Ureter (tissue), 1 donor: ENCODE measurements at places on chromosomes 13 and 19.
A peak's percentile ranks its signal among the peaks of the same experiment; 100 is the strongest.

GRCh38 chr13:20221772-20222171, 10.3 kb downstream of the GJB6 start:
- no peak for DNase-seq

- peak; percentile 85 for DNase-seq
Measured at GRCh38 chr19:49133621-49134454, 14.5 kb downstream of the PPFIA3 start.

GRCh38 chr19:8208119-8208921, 850 bp upstream of the CERS4 start:
- DNase-seq = no peak

DNA sequence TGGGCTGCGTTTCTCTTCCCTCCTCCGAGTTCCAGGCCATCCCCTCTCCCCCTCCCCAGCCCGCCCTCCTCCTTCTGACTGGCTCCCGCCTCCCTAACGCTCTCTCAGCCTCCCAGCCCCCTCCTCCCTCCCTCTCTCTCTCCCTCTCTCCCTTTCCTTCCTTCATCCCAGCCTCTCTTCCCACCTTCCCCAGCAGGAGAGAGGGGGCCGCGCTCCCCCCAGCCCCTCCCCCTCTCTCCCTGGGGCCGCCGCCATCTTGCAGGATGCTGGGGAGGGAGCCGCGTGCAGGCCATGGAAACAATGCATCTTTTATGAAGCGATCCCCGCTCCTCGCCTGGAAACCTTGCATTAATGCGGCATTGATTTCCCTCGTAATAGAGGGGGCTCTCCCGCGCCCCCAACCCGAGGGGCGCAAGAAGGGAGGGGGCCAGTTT, 42.6 kb upstream of the ADGRL1 start:
- peak; percentile 67 for DNase-seq

GRCh38 chr13:105928048-105928447, 607.4 kb downstream of the EFNB2 start:
- no peak for DNase-seq

GRCh38 chr19:16206637-16207036, 8.9 kb downstream of the AP1M1 start:
- no peak for DNase-seq

GRCh38 chr13:35592457-35592856, 116.0 kb upstream of the MAB21L1 start:
- DNase-seq = no peak

- peak; percentile 75 for DNase-seq
Measured at GRCh38 chr19:3665681-3666544, 34.4 kb downstream of the PIP5K1C start.

DNA sequence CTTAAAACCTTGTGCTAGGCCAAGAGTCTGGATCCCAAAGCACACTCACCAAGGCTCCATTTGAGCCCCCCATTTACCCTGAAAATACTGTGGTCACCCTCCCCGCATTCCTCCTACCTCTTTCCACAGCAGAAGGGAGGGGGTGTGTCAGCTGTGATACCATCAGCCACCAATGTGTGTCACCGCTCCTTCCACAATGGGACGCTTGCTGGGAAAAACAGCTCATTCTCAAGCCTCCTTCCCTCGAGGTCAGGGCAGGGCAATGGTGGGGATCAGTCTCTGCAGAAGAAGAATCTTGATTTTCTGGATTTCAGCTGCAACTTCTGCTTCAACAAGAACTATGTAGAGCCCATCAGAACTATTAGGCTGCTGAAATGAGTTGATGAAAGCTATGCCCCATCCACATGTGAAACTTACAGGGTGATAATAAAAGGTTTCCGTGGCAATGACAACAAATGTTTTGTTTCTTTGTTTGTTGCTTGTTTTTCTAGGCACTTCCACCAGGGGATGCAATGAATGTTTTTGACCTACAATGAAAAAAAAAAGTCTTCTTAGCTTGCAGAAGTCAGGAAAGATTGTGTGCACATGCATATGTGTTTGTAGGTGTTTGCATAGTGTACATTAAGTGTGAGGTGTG, 26.4 kb upstream of the ZNF507 start:
- peak; percentile 33 for DNase-seq

- DNase-seq = no peak
Measured at GRCh38 chr13:79625517-79625916, 144.6 kb downstream of the NDFIP2 start.

DNA sequence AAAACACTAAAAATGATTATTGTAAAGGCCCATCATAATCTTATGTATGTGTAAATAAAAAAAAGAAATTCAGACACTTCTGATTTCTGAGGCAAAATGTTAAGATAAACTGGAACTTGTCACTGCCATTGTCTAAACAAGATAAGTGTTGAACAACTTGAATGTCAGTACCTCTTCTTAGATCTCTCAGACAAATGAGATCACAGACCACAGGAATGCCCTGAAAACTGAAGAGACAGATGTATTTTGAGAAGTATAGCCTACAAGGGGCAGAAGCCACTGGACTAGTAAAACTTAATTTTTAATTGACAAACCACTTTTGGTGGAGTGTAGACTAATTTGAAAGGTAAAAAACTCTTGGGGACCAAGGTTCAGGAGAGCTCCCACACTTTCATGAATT, 375.5 kb upstream of the SLITRK5 start:
- DNase-seq = no peak

DNA sequence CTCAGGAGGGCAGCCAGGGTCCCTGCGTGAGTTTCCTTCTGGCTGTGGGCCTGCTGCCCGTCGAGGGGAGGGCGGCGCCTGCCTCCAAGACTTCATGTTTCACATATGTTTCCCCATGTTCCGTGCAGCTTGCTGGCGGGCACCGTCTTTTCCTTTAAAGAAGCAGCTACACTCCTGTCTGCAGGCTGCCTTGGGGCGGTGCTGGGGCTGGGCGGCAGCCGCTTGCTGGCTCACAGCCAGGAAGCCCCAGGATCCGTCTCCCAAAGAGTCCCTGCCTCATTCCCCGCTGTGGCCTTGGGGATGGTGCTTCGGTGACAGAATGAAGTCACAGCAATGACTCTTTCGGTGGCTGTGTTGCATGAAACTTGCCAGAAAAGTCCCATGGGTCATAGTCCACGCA, 24.9 kb downstream of the PIAS4 start:
- DNase-seq = no peak

DNA sequence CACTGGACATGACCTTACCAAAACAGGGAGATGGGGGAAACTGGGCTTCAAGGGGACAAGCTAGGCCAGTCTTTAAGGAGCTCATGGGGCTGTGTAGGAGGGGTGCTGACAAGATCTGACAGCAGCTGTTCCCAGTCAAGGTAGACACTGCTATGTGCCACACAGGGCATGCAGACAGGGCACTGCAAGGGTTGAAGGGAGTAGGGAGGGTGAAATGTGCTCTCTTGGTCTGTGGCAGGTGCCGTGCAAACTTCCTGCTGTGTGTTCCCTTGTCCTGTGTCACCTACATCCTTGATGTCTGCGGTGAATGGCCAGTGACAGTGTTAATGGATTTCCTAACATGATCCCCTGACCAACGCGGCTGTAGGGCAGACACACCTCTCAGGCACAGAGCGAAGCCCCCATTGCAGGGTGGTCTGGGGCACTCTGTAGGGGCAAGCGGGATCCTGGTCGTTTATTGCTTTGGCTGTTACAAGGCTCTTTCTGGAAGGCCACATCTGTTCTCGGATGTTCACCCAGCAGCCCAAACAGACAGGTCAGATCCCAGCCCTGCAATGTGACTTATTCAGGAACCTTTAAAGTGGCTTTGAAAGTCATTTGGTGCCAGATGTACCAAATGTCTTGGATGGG, 199.5 kb upstream of the ZNF536 start:
- no peak for DNase-seq

GRCh38 chr19:10422846-10423245, 2.5 kb downstream of the PDE4A start:
- DNase-seq = no peak

DNA sequence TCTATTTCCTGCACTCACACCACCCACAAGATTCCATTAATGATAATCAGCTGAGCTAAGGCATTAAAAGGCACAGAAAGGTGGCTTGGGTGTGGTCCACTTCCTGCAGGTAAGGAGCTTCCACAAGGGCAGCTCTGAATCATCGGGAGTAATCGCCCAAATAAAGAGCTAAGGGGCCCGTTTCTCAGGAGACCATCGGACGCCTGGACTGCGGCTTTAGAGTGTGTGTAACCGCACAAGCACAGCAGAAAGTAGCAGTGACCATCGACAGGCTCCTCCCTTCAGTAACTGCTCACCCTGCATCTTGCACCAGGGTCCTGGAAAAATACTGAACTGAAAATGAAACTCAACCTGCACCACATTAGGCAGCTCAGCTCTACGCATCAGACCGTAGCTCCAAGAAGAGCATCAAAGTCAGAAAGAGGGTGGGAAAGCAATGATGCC, 6.0 kb downstream of the STK24 start:
- DNase-seq = no peak

GRCh38 chr19:10418235-10418484, 2.2 kb upstream of the PDE4A start:
- DNase-seq = no peak

DNA sequence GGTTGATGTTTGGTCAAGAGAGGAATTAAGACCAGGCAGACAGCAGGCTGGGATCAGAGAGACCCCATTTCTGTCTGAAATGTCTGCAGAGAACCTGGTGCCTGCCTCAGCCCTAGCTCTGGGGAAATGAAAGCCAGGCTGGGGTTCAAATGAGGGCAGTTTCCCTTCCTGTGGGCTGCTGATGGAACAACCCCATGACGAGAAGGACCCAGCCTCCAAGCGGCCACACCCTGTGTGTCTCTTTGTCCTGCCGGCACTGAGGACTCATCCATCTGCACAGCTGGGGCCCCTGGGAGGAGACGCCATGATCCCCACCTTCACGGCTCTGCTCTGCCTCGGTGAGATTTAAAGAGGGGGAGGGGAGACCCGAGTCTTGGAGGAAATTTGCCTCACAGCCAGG, at the start of gene LILRB4:
Gene LILRB4, plus strand, starts transcription at position 256 of the 400 bp plus-strand sequence. Its CDS starts 49 bp downstream, at position 305.
- DNase-seq = no peak

- peak; percentile 41 for DNase-seq
Measured at GRCh38 chr19:29478578-29479565, 46.9 kb upstream of the VSTM2B start.

GRCh38 chr19:50384685-50385535, 763 bp downstream of the POLD1 start:
- no peak for DNase-seq

DNA sequence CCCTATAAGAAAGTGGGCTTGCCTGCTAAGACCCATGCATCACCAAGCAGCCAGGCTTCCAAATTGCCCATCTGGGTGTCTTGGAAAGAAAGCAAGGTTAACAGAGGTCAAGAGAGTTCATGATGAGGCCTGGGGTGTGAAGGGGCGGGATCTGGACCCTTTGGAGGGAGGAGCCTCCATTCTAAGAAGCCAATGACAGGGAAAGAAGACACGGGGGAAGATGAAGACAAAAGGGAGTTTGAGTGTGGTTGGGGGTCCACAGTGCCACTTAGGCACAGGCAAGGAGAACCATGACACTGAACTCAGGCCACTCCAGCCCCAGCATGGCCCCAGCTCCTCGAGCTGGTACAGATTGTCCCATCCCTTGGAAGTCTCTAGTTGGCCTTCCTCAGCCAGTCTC, 350.2 kb upstream of the TSHZ3 start:
- no peak for DNase-seq

DNA sequence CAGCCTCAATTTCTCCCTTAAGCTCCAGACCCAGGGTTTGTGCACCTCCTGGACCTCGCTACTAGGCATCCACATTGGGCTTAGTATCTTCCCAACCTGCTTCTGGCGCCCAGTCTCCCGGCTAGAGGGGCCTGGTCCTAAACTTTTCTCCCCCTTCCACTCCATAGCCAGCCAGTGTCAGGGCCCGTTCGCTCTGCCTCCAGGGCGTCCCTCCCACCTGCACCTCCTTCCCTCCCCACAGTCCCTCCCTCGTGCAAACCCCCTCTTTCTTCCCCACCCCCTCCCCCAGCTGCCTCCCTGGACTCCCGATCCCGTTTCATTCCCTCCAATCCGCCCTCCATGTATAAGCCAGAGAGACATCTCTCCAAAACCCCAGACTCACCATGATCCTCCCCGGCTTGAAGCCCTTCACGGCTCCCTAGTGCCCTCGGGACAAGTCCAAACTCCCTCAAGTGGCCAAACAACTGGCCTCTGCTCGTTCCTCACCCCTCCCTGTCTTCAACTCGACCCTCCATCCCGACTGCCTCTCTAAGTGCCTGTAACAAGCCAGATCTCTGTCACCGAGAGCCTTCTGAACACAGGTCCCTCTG, 997 bp upstream of the SAMD4B start:
- DNase-seq = no peak

GRCh38 chr19:2478756-2479555, 3.0 kb downstream of the GADD45B start:
- peak; percentile 88 for DNase-seq

DNA sequence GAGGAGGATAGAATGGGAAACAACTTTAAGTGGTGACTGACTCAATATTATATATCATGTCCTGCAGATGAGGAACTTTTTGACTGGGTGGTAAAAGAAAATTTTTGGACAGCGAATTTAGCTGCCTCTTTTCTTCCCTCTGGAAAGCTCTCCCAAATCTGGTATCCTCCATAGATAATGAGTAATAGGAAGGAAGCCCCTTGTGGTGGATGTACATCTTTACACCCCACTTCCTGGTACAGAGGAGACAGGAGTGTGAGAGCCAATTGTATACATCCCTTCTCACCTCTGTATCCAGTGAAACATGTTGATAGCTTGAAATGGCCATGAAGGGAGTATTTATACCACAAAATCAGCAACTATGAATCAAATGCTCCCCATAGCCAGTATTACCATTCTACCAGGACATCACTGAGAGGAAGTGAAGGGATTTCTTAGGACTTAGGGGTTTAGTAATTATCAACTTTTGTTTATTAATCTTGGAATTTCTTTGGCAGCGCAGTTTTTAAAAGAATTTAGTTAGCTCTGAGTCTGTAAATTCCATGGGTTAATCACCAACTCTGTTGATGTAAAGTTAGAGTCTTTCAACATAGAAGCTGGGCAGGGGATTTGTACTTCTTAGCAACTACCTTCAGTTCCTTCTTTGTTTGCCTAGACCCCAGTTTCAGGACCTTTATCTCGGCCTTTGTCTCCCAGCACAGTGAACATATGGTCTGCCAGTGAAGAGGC, 17.0 kb upstream of the TDRD3 start:
- no peak for DNase-seq

GRCh38 chr13:65454403-65454802, 1775.7 kb downstream of the PCDH9 start:
- DNase-seq = no peak

- DNase-seq = no peak
Measured at GRCh38 chr19:30671622-30672051, 299.5 kb downstream of the ZNF536 start.
